ENCODE measurements at places on chromosomes 11 and 22.

DNA sequence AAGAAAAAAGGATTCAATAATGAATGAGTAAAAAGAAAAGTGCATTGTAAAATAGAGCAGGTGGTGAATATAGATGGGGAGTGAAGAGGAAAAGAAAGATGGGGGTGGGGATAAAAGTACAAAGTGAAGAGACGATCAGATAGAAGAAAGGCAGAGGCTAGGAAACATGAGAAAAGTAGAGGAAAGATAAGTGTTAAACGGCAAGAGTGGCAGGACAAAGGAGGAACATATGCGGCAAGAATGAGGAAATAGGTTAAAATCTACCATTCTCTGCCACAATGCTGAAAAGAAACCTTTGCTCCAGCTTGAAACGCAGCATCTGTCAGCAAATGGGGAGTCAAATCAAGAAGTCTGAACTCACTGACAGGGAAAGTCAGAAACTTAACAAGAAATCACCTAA, 6.8 kb downstream of the FUT4 start:
- DNase-seq = no peak

GRCh38 chr11:18785411-18785810, 6.2 kb downstream of the PTPN5 start:
- DNase-seq = no peak

DNA sequence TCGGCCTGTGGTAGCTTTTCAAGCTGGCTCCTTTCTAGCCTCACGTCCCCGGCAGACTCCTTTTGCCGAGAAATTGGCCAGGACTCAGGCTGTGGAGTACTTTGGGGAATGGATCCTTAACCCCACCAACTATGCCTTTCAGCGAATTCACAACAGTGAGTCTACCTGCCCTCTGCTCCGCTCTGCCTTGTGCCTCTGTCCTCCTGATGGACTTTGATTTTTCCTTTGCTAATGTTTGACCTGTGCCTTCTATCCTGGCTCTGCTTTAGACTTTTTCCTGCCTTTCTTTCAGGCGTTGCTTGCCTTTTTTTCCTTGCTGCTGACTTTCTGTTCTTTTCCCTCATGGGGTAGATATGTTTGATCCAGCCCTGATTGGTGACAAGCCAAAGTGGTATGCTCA, 12.5 kb downstream of the MADD start:
- DNase-seq = no peak

- no peak for DNase-seq
Observed at GRCh38 chr11:8934742-8935488, 2.2 kb upstream of the C11orf16 start.

- DNase-seq = no peak
Observed at GRCh38 chr11:122089111-122089510, 26.9 kb downstream of the BLID start.

- DNase-seq = no peak
Observed at GRCh38 chr11:32982626-32983025, 33.1 kb upstream of the DEPDC7 start.

- no peak for DNase-seq
Observed at GRCh38 chr11:113082341-113082955, 121.2 kb downstream of the NCAM1 start.

Measured in GM04504 (cell line).